ENCODE measurements at places on chromosomes 4 and X.

DNA sequence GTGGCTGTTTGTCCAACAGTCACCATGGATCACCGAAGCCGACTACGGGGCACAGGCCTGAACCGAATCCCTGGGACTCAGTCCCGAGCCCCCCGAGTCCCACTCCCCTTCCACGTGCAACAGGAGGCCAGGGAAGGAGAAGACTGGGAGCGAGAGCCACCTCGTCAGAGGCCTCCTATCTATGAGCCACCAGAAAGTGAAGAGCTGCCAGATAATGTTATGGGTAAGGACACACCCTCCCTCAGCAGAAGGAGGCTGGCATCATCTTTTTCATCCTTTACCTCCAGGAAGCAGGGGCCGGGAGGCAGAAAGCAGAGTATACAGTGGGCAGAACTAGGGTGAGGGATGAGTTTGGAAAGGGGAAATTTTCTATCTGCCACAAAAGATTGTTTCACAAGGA is 2.8 kb upstream of the PRDX4 start:
- no peak for DNase-seq

- DNase-seq = no peak
Measured at GRCh38 chr4:114043116-114043515, 63.7 kb upstream of the ARSJ start.

DNA sequence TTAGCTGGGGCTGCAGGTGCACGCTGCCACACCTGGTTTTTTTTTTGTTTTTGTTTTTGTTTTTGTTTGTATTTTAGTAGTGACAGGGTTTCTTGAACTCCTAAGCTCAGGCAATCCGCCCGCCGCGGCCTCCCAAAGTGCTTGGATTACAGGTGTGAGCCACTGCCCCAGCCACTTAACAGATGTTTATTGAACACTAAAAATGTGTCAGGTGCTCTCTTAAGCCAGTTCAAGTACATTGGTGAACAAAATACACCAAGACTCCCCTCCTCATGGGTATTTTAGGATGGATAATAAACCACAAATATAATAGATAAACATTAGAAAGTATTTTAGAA is 69.9 kb downstream of the TRAPPC11 start:
- no peak for DNase-seq

DNA sequence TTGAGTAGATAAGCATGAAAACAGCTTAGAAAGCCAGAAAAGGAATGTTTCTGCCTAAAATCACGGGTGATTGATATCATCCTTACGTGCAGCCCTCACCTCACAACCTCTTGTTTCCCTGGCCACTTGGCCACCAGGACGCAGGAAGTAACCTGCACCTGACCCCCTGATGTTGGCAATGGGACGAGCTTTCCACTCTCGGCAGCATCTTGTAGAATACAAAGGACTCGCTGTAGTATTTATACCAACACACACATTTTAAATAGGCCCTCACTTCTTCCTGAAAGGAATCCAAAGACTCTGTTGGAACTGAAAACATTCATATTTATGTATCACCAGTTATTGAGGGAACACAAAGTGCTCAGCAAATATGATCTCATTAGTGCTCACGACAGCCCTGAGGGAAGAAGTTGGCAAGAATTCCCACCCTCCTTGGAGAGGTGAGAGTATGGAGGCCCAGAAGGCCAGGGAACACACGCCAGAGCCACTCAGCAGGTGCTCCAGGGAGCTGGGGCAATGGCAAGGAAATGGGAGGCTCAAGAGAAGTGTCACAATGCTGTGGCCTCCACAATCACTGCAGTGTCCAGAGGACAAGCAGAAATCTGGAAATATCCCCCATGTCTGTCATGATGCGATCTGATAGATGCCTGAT is 103.3 kb upstream of the KIT start:
- DNase-seq = no peak

DNA sequence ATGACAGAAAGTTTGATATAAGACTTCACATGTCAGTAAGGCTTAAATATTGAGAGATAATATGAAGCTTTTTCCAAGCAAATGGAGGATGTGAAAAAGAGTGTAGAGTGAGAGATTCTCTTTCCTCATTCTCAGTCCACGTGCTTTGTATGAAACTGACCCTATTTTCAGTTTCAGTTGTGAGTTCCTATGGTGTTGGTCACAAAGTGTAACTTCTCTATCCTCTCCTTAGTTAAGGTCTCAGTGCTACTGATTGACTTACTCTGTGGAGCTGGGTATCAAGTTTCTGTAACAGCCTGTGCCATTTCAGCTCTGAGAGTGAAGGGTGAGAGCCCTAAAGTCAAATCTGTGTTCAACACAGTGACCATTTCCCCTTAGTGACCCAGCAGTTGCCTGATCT is 277.2 kb downstream of the EPHA5 start:
- no peak for DNase-seq

- no peak for DNase-seq
Measured at GRCh38 chr4:166482758-166483157, 609.7 kb downstream of the TLL1 start.

GRCh38 chr4:184255361-184255760 is 37.7 kb upstream of the ENPP6 start:
- DNase-seq = no peak

DNA sequence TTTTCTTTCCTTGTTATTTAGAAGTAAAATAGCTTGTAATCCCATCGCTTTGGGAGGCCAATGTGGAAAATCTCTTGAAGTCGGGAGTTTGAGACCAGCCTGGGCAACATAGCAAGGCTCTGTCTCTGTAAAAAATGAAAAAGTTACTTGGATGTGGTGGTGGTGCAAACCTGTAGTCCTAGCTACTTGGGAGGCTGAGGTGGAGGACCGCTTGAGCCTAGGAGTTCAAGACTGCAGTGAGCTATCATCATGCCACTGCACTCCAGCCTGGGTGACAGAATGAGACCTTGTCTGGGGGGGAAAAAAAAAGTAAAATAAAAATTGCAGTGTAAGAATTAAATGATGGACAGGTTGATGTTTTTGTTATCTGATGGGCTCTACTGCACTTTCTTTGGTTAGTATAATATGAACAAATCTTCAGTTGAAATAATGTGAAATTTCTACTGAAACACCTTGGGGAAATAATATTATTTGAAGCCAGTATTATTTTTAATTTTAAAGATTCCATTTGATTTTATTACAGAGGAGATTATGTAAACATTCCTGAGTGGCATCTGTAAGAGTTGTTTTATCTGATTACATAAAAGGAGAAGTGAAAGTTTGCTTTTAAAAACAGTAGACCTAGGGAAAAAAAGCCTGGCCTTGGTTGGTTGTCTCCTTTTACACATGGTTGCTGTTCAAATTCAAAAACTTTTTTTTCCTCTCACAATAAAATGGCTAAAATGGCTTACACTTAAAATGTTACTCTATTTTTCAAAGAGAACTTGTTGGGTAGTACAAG is 10.5 kb upstream of the NDUFC1 start:
- no peak for DNase-seq

- no peak for DNase-seq
Measured at GRCh38 chrX:38607976-38608375, 46.6 kb downstream of the TSPAN7 start.

DNA sequence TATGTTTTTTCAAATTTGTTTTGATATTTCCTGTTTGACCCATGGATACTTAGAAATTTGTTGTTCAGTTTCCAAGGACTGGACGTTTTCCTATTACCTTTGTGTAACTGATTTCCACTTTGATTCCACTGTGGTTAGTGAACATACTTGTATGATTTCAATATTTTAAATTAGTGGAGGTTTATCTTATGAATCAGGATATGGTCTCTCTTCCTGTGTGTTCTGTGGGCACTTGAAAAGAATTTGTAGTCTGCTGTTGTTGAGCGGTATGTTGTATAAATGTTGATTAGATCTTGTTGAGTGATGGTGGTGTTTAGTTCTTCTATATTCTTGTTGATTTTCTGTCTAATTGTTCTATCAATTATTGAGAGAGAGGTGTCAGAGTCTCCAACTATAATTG is 21.2 kb upstream of the LAMTOR3 start:
- DNase-seq = no peak

GRCh38 chrX:15855568-15856221 is 1.1 kb upstream of the AP1S2 start:
- no peak for DNase-seq

GRCh38 chrX:103399744-103400143 is 23.4 kb downstream of the BEX3 start:
- DNase-seq = no peak

- no peak for DNase-seq
Measured at GRCh38 chrX:41518841-41519220, 71.7 kb downstream of the NYX start.

GRCh38 chr4:144750348-144750747 is 104.4 kb downstream of the HHIP start:
- DNase-seq = no peak

DNA sequence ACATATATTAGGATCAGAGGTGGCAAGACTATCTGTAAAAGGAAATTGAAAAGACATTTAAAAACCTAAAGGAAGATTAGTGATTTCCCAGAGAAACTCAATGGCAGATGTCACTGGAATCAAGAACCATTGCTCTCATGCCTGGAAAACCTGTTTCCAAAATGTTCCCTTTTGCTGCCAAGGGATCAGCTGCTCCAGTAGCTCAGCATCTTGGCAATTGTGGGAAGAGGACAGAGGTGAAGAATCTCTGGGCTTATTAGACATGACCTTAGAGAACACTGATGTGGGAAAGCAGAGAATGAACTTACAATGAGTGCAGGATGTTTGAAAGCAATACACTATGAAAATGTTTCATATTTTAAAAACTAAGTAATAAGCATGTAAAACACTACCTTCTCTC is 98.3 kb downstream of the SHROOM3 start:
- no peak for DNase-seq

DNA sequence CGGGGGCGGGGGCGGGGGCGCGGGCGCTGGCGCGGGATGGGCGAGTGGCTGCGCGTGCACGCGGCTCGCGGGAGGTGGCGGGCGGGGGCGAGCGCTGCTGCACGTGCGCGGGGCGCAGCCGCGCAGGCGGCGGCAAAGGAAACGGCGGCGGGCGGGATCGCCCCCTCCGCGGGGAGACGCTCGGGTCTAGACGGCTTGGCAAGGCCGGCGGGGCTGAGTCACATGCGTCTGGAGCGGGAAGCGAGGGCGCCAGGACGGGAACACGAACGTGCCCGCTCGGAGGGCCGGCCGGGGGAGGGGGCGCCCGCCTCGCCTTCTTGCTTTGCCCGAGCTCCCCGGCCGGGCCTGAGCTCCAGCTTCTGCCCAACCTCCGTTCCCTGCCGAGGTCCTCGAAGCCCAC is 4.3 kb upstream of the HAUS7 start:
- no peak for DNase-seq

DNA sequence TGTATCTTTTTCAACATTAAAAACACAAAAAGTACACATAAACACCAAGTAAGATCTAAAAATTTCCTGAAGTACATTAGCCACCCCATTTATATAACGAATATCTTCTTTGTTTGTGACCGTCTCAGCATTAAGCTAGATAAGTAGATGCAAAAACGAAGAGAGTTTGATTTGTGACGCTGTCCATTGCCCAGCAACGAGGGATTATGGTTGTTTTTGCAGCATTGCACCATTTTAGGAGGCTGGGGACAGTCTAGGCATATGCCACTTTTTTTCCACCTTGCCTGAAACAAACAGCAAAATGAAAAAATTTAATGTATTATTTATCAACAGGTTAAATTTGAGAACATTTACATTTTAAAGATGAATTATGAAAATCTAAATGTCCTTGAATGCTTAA is 12.0 kb upstream of the IGSF1 start:
- DNase-seq = no peak

- no peak for DNase-seq
Measured at GRCh38 chr4:74267998-74268606, 40.2 kb upstream of the EPGN start.

DNA sequence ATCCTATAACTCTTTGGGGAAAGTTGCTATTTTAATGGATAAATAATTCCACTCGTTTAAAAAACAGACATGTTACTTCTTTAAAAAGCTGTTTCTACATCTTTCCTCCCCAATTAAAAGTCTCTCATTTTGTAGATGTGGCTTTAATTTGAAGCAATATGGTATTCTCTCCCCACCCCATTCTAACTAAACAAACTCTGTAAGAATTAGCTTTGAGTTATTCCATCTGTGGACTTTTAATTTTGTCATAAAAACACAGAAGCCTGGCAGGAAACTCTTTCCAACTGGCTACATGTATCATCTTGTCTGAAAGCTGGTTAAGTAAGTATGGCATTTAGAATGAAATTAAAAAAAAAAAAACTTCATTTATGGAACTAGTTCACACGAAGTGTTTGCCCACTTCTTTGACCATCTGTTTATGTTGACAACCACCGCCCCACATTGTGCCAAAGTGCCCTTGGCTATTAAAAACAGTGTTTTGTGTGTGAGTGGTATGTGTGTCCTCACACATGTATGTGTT is 140.3 kb downstream of the NAA11 start:
- no peak for DNase-seq

- DNase-seq = no peak
Measured at GRCh38 chr4:60945641-60946040, 254.5 kb upstream of the ADGRL3 start.

- DNase-seq = no peak
Measured at GRCh38 chr4:2915789-2916188, 47.4 kb downstream of the NOP14 start.

DNA sequence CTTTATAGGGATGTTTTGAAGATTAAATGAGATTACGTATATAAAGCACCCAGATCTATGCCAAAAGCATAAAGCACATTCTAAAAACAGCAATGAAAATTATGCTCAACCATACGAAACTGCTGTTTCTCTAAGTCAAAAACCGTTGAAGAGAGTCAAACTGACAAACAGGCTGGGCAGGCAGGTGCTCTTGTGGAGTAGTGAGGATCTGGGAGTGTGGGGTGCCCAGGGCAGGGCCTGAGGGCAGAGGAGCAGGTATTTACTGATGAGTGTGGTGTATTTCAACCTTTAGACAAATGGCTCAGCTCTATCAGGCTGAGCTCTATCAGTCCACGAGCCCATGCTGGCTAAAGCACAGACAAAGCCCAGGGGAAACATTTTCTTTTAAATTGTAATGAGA is 40.4 kb downstream of the RELL1 start:
- DNase-seq = no peak

DNA sequence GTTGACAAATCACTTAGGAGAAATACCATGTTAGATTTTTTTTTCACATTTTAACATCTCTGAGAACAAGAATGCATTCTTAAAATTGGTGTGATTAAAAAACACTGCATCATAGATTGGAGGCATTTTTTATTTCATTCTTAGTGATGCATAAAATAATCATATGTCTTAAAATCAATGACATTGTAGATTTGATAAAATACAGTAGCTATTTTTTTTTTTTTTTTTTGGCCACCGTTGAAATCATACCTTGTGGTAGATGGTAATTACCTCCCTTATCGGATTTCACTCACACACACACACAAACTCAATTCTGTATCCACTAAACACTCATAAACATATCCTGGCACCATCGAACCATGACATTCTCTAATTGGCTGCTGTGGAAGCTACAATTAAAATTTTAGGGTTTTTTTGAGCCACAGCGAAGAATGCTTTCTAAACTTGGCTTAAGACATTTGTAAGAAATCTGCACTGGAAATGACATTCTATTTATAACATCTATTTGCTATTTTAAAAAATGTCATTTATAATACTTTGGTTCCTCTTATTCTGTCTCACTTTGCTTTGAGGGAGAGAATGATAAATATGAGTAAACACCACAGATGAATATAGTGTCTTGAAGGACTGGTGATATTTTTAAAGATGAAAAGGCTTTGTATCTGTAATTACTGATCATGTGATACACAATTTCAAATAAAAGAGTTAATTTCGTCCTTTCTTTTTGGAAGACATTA is 60.1 kb downstream of the CCSER1 start:
- DNase-seq = no peak

- DNase-seq = no peak
Measured at GRCh38 chrX:149495573-149496071, 9.5 kb downstream of the IDS start.

- DNase-seq = no peak
Measured at GRCh38 chr4:17962171-17962570, 59.4 kb downstream of the LCORL start.

All from GM20000 (cell line).